ENCODE measurements at places on chromosomes 1 and 21.
A peak's percentile ranks its signal among the peaks of the same experiment; 100 is the strongest.

DNA sequence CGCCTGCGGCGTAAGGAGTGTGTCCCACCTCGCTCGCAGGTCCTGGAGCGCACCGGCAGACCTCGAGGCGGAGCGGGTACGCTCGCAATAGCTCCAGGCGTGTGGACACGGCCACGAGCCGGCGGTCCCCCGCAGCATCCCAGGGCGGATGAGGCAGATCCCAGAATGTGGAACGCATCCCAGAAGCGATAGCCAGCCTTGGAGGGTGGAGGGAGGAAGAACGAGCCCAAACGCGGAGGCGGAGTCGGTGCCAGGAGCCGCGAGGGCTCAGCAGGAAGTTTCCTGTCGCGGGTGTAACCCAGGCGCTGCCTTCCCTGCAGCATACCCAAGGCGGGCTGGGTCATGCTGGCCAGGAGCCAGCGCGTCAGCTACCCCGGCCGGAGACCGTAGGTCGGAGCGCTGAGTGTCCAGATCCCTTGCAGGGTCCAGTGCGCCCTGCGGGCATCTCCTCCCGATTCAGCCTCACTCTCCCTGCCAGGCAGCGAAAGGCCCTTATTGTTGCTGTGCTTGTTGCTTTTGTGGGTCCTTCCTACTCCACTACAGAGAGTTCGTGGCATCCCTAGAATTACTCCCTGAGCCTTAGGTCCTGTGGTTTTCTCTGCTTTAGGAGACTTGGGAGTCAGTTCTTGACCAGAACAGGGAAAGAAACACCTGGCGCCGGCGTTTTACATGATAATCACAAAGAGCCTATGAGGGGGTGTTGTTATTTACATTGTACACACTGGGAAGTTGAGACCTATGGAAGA lies 27.7 kb downstream of the STYXL2 start:
- no peak for DNase-seq

DNA sequence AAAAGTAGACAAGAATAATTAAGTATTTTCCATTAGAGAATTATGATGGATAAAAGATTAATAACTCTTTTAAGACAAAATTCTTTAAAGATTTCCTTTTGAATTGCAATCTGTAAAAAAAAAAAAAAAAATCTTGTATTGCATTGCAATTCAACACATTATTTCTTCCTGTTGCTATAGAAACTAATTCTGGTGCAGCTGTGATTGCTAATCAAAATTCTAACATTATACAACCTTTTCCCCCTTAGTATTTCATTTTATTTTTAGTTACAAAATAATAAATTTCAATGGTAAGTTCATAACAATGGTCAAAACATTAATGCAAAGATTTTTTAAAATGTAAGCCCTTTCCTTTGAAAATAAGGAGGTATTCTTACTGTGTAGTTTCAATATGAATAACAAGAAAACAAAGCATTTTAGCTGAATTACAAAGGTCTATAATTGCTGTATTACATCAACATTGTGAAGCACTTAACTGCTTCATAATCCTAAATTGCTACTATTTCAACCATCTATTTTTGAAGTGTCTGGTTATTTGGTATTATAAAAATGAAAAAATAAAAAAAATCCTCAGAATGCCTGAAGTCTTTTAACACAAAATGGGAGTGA lies 135.0 kb downstream of the SYT14 start:
- DNase-seq = no peak

DNA sequence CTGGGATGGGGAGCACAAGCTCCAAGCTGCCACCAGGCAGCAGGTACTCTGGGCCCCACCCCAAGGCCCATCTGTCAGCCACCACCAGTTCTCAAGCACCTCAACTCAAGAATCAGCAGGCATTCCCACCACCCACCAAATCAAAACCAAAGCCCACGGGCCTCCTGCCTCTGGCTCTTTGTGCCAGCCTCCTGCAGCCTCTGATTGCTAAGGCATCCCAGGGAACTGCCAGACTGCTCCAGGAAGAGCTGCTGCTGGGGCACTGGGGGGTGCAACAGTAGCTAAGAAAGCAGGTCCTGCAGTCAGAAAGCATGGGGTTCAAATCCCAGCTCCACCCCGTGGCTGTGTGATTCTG lies 34.7 kb downstream of the CHD5 start:
- no peak for DNase-seq

DNA sequence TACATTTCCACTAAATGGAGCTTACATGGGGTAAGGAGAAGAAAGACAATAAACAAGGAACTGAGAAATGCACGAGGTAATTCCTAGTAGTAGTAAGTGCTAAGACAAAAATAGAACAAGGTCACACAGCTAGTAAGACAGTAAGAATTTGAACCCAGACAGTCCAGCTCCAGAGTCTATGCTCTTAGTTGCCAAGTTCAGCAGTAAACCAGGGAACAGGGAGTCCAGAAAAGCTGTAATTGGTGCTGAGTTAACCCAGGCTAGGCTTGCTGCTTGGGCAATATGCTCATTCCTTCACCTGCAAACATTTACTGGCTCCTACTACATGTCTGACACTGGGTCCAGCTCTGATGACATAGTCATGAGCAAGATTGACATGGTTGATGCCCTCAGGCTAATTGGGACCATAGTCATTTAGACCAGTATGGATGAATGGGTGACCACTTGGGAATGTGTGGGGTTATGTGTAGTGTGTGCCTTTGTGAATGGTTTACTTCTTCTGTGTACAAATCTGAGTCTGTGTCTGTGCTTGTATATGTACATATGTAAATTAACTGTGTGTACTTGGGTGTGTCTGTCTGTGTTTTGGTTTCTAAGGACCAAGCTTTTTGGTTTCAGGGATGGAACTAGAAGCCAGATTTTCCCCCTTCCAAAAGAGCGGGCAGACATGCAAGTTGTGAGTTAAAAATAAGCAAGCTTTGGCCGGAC lies 2.0 kb downstream of the GPX7 start:
- no peak for DNase-seq

DNA sequence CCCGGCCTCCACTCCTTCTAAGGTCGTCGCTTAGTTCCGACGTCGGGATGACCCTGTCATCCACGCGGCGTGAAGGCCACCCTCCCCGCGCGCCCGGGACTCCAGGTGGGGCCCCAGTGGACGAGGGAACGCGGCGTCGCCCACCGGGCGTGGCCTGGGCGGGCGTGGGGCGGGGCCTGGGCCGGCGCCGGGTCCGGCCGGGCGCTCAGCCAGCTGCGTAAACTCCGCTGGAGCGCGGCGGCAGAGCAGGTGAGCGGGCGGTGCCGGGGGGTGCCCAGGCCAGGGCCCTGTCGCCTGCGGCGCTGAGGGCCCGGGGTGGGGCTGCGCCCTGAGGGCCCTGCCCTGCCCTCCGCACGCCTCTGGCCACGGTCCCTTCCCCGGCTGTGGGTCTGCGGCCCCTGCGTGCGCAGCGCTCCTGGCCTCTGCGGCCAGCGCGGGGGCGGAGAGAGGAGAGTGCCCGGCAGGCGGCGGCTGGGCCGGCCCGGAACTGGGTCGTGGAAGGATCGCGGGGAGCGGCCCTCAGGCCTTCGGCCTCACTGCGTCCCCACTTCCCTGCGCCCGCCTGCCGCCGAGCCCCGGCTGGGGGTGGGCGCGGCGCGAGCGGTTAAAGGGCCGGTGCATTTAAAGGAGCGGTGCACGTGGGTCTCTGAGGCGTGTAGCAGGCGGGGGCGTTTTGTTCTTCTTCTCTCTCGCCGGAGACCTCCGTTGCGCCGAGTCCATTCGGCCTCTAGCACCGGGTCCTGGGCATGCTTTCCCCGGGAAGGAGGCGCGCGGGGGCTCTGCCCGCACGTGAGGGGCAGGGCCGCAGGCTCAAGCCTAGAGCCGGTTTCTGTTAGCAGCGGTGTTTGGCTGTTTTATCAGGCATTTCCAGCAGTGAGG lies at the start of gene PSEN2:
Gene PSEN2, plus strand, starts transcription at position 216 of the 879 bp plus-strand sequence. CDS start 11,292 bp downstream, outside the sequence.
- DNase-seq = peak; percentile 45

- no peak for DNase-seq
Observed at GRCh38 chr1:209335178-209335577, 248.3 kb upstream of the CAMK1G start.

GRCh38 chr1:91015794-91016550 lies 5.9 kb downstream of the ZNF644 start:
- DNase-seq = no peak

GRCh38 chr1:9303916-9304315 lies 11.2 kb downstream of the SPSB1 start:
- DNase-seq = no peak

GRCh38 chr1:20499105-20499504 lies 8.8 kb downstream of the MUL1 start:
- DNase-seq = no peak

GRCh38 chr1:99776120-99776519 lies 9.7 kb upstream of the FRRS1 start:
- DNase-seq = no peak

GRCh38 chr1:38500891-38501290 lies 358.7 kb downstream of the RRAGC start:
- no peak for DNase-seq

- no peak for DNase-seq
Observed at GRCh38 chr1:179950651-179951050, 4.0 kb upstream of the CEP350 start.

DNA sequence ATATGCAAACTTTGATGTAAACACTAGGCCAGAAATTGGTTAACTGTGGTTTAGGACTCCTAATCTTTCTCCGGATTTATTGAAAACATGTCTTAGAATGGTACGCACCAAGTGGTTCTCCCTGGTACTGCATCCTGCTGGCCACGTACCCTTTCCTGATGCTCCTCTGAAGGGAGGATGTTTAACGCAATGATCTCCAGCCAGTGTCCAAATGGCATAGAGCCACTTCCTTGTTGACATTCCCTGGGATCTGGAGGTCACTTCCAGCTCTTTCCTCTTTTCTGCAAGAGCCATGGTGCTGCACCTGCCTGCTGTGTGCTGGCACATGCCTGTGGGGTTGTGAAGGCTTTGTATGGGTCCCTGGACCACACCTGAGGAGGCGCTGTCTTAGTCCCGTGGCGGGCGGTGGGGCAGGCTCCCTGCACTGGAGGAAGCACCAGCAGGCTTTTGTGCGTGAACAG lies 53.9 kb downstream of the GALNT2 start:
- no peak for DNase-seq

- no peak for DNase-seq
Observed at GRCh38 chr1:28933277-28933676, 18.9 kb downstream of the EPB41 start.

GRCh38 chr1:9716404-9717192 lies 65.1 kb downstream of the PIK3CD start:
- no peak for DNase-seq

- no peak for DNase-seq
Observed at GRCh38 chr21:29777160-29777559, 162.6 kb downstream of the GRIK1 start.

- no peak for DNase-seq
Observed at GRCh38 chr1:172902861-172903381, 147.8 kb downstream of the TNFSF18 start.

DNA sequence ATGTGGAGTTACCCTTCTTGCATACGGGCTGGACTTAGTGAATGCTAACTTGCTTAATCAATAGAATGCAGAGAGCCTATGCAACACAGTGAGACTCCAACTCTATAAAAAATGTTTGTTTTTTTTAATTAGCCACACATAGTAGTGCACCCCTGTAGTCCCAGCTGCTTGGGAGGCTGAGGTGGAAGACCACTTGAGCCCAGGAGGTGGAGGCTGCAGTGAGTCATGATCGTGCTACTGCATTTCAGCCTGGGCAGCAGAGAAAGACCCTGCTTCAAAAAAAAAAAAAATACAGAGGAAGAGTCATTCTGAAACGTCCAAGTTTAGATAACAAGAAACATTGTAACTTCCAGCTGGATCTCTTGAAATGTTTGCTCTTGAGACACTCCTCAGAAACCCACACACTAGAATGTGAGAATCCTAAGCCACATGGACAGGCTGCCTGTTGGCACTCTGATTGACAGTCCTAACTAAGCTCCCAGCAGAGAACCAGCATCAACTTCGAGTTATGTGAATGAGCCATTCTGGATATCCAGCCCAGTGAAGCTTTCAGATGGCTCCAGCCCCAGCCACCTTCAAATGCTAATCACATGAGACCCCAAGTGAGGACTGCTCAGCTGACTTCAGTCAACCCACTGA lies 20.0 kb upstream of the CAP1 start:
- DNase-seq = no peak
